Right ventricle myocardium inferior (tissue), 1 donor: ENCODE measurements at places on chromosomes 3 and 15. TPM values are rescaled to one million over a fixed set of nuclear protein-coding genes. Genes with fewer than 3 reads are reported as not detected.
A peak's percentile ranks its signal among the peaks of the same experiment; 100 is the strongest.

Gene OCA2
- total RNA-seq: not detected

DNA sequence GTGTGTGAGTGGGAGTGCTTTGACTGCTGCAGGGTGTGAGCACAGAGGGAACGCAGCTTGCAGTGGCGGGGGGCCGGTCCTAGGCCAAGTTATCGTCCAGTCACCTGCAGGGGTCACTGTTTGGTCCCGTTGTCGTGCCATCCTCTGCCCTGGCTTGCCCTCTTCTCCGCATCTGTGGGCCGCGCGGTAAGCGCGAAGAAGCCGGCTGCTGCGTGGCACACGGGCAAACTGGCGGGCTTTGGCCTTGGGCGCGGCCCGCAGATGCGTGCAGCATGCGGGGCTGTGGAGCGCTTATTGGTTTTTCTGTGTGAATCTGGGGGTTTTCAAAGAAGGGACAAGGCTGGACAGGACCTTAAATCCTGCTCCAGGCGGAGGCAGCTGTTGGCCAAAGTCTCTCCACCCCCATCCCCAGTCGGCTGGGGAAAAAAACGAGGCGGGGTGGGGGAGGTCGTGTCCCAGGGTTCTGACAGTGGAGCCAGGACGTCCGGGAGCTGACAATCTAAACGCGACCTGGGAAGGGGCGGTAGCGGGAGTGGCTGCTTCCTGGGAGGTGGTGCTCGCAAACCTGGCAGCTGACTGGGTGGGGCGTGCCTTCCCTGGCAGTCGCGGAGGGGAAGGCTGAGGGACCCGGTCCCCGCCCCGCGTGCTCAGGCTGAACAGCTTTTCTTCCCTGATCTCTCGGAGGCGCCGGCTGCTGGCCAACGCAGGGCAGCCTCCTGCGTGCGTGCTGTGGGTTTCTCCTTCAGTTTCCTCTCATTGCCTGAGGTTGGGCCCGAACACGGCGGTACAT, 39.7 kb upstream of the VEPH1 start:
- peak; percentile 89 for DNase-seq

GRCh38 chr15:61169275-61169903, 59.7 kb downstream of the RORA start:
- DNase-seq: no peak

DNA sequence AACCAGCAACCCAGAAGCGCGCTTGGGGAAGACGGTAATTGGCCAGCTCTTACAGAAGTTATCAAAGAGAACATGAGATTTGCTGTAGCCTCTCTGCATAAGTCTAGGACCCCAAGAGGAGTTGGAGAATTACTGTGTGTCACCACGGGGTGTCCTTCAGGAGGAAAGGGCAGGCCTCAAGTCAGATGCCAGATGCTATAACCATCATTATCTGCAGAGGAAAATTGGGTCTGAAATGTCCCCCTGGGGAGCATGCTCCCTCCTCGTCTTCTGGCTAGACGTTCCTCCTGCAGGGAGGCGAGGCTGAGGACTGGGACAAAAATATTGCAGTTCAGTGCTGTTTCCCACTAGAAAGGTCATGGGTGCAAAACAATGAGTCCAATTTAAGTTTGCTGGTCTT, 380.5 kb upstream of the CFAP20DC start:
- DNase-seq: no peak

- DNase-seq: peak; percentile 85
Measured at GRCh38 chr15:76336254-76337058, at the start of gene ISL2. Gene ISL2 (plus strand): TSS chr15:76336773. CDS start chr15:76336884, 111 bp downstream.

Gene EFHB
- total RNA-seq: not detected

Gene TIMP4
- 23.8 TPM for total RNA-seq

Gene GPR149
- total RNA-seq: not detected

GRCh38 chr15:43975326-43975725, 148.5 kb downstream of the WDR76 start:
- no peak for DNase-seq

GRCh38 chr15:55993804-55994560, 570 bp upstream of the NEDD4 start:
- DNase-seq: no peak
